ENCODE measurements at places on chromosomes 13 and 19.

DNA sequence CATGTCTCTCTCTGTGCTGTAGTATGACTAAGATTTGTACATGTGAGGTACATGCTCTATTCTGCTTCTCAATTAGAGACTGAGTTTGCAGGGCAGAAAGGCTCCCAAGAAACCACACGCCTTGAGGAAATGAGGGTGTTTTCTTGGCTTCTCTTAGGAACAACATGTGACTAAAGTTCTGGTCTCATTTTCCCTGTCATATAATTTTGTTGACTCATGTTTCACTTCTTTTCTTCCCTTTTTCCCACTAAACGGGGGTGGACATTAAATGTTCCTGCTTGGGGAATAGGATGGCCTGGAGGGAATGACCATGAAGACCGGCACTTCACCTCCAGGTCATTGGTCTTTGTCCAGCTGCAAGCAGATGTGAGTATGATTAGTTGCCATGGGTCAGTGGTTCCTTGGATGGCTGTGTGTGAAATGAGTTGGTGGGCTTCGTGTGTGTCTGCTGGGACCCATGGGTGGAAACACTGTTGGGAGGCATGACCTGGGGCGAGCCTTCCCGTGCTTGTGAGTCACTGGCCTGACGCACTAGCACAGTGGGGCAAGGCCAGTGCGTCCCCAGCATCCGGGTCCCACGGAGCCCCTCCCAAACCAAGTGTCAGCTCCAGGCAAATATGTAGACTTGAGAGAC lies 56.6 kb downstream of the COL4A1 start:
- no peak for DNase-seq

DNA sequence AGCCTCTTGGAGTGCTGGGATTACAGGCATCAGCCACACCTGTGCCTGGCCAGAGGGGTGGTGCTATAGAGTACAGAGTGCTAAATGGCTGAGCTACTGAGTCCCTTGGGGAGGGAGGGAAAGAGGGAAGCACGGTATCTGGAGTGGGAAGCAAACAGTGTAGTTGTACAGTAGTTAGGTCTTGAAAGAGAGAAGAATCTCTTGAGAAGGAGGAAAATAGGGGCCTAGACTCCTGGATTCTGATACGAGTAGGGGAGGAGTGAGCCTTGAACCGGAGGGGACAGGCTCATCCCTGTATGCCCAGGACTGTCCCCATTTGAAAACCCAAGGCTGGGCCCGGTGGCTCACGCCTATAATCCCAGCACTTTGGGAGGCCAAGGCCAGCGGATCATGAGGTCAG lies 5.1 kb downstream of the MYADM start:
- no peak for DNase-seq

DNA sequence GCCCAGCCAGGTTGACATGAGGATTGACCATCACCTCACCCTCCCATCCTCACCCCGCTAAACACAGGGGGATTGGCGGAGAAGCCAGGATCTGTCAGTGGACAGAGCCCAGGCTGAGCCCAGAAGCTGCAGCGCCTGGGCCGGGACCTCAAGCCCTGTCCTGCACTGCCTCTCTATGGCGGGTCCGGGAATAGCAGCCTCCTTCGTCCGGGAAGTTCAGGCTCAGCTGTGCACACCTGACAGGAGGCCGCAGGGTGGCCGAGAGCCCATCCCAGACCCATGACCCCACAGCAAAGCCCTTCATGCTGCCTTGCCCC lies 67.8 kb downstream of the SPACA7 start:
- peak; percentile 64 for DNase-seq

DNA sequence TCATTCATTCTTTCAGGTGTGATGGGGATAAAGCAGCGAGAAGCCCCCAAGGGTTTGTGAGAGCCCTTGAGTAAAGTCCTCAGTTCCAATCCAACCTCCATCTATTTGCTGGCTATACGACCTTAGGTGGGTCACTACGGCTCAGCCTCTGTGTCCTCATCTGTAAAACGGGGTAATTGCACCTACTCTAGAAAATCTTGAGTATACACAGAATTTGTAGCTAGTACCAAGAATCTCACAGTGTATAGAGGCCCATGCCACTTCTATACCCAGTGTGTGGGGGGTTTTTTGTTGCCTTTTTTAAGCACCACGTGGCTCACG lies 406 bp upstream of the DNMT1 start:
- no peak for DNase-seq

GRCh38 chr13:26183416-26183815 lies 38.7 kb downstream of the RNF6 start:
- DNase-seq = no peak

GRCh38 chr13:85509512-85509911 lies 289.7 kb downstream of the SLITRK6 start:
- DNase-seq = no peak

- no peak for DNase-seq
Measured at GRCh38 chr13:99281811-99282263, 23.7 kb upstream of the GPR18 start.
